CD4-positive, alpha-beta T cell (primary cell): ENCODE measurements at places on chromosomes 12 and 14. TPM values are rescaled to one million over a fixed set of nuclear protein-coding genes. Genes with fewer than 3 reads are reported as not detected.

- peaks cover 29% of the 10 kb centered on the region for H3K27me3 ChIP-seq
- no peak for DNase-seq
- H3K4me1 ChIP-seq: peaks cover 13% of the 10 kb centered on the region
- no peak overlapping the region for H3K4me3 ChIP-seq
Measured at GRCh38 chr14:61187196-61187905, 93.8 kb downstream of the TMEM30B start.

DNA sequence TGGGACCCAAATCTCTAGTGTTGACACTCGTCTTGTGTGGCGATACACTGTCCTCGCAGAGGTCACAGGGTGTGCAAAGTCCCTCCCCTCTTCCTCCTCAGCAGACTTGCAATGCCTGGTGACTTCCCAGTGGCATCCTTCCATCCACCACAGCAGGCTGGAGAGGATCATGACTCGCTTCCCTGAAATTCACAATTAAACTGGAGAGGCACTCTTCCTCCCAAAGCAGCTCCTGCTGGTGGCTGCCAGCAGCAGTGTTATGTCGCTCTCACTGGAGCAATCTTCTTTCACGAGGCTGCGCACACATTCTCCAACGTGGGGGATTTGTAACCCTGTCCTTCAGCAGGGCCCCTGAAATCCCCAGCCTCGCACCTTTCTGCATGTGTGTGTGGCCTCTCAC is 145.2 kb upstream of the TMCC3 start:
- H3K4me1 ChIP-seq: no peaks in the 10 kb centered on the region
- H3K27me3 ChIP-seq: no peaks in the 10 kb centered on the region
- no peaks in the 10 kb centered on the region for H3K36me3 ChIP-seq
- no peak overlapping the region for H3K27ac ChIP-seq

DNA sequence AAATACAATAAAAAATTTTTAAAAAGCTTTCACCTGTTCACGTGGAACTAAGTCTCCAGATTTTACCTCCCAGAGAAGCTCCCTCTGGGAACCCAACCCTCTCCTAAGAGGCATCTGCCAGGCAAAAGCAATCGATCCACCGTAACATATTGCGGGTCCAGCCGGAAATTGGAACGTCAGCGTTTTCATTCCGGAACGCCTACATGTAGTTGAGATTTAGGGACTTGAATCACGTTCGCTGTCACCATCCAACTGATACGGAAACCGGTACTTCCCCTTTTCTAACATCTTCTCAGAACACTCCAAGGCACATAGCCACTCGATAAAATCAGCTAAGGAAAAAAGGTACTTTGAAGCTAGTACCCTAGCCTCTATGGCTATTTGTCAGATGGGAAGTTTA is 70.3 kb downstream of the COX16 start:
- no peaks in the 10 kb centered on the region for H3K36me3 ChIP-seq
- H3K27ac ChIP-seq: no peak overlapping the region
- peak overlapping the region; percentile 6 for H3K4me3 ChIP-seq
- H3K4me1 ChIP-seq: no peaks in the 10 kb centered on the region
- peaks cover 11% of the 10 kb centered on the region for H3K27me3 ChIP-seq
- no peak for DNase-seq

WNT5B gene
- total RNA-seq: not detected

GRCh38 chr12:83388551-83388950 is 701.8 kb downstream of the TMTC2 start:
- H3K36me3 ChIP-seq: no peaks in the 10 kb centered on the region
- no peaks in the 10 kb centered on the region for H3K27me3 ChIP-seq
- no peak overlapping the region for H3K4me3 ChIP-seq

- peaks cover 56% of the 10 kb centered on the region for H3K27me3 ChIP-seq
- no peak for DNase-seq
- no peaks in the 10 kb centered on the region for H3K36me3 ChIP-seq
- H3K4me1 ChIP-seq: peaks cover 4% of the 10 kb centered on the region
- no peak overlapping the region for H3K27ac ChIP-seq
Measured at GRCh38 chr14:88324930-88325329, 1.9 kb upstream of the KCNK10 start.
